ENCODE measurements at places on chromosomes 16 and 17. TPM values are rescaled to one million over a fixed set of nuclear protein-coding genes. Genes with fewer than 3 reads are reported as not detected.

- DNase-seq = peak; percentile 32
Measured at GRCh38 chr17:61335845-61336655, 63.6 kb upstream of the TBX2 start.

Gene CES5A
- 2.2 TPM for total RNA-seq

Gene HS3ST2
- total RNA-seq = 0.98 TPM

GRCh38 chr17:31499771-31500554 lies 108.5 kb downstream of the RAB11FIP4 start:
- DNase-seq = no peak

GRCh38 chr16:53085369-53085843 lies 30.6 kb downstream of the CHD9 start:
- no peak for DNase-seq

Measured in mucosa of gallbladder (tissue), 1 donor.